ENCODE measurements at places on chromosomes 7 and 10.
A peak's percentile ranks its signal among the peaks of the same experiment; 100 is the strongest.

GRCh38 chr10:105148921-105149320 is 507.8 kb downstream of the SORCS3 start:
- DNase-seq: no peak

GRCh38 chr7:46133072-46133471 is 212.0 kb upstream of the IGFBP3 start:
- no peak for DNase-seq

- DNase-seq: no peak
These were observed 153.5 kb upstream of the C7orf33 start for GRCh38 chr7:148437043-148437442.

DNA sequence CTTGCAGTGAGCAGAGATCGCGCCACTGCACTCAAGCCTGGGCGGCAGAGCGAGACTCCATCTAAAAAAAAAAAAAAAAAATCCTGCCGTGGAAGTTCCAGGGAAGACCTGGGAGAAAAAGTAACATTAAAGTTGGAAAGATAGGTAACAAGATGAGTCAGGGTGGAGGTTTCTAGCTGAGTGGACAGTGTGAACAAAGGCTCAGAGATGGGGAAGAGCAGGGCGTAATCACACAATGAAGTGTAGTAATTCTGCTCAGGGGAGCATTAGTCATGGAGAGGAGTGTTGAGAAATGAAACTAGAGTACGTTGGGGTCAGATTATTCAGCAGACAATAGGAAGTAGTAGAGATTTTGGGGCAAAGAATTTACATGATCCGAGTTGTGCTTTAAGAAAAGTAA is 21.6 kb upstream of the WASL start:
- no peak for DNase-seq

DNA sequence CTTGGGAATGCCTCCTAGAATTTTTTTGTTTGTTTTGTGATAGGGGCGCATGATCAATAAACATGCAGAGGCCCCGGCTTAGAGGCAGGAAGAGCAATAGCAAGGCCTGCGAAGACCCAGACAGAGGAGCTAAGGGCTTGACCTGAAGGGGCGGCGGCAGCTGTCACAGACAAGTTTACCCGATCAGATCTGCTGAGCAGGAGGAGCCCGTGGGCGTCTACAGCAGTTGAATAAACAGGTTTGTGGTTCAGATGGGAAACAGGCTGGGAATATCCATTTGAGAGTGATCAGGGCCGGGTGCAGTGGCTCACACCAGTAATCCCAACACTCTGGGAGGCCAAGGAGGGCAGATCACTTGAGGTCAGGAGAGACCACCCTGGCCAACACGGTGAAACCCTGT is 126.0 kb upstream of the CALN1 start:
- no peak for DNase-seq

- DNase-seq: no peak
These were observed 1.4 kb upstream of the SH3PXD2A start for GRCh38 chr10:103856797-103857170.

DNA sequence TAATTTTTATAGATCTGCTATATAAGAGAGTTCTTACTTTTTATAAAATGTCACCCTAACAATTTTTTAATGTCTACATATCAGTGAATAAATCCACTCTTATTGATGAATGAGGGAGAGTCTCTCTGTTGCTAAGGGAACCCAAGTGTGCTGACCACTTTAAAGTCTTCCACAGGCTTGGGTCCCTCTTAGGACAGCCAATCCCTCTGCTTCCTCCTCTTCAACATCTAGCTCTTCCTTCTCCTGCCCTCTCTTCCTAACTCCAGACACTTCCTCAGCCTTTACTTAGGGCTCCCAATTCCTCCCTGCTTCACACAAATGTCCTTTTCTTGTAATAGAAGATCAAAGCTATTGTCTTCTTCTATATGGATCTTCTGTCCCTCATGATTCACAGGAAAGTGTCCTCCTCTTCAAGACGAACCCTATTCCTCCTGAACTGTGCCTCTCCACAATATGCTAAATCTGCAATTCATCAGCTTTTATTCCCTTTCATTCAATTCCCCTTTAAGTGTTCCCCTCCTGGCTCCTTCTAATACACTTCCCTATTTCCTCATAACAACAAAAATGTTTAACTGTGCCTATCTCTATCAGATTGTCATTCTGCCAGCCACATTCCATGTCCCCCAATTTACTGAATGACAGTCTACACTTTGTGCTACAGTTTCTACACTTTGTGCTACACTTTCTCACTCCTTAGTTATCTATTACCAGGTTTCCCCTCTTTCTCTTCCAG is 37.7 kb downstream of the CDK6 start:
- no peak for DNase-seq

- no peak for DNase-seq
These were observed 85.8 kb downstream of the PRPF18 start for GRCh38 chr10:13672548-13672947.

- no peak for DNase-seq
These were observed 923 bp downstream of the TRIL start for GRCh38 chr7:28957064-28957750.

- no peak for DNase-seq
These were observed 41.2 kb downstream of the CH25H start for GRCh38 chr10:89165923-89166322.

GRCh38 chr7:111339006-111339405 is 223.3 kb downstream of the IMMP2L start:
- DNase-seq: no peak

GRCh38 chr7:128174386-128174785 is 66.7 kb upstream of the LEP start:
- no peak for DNase-seq

DNA sequence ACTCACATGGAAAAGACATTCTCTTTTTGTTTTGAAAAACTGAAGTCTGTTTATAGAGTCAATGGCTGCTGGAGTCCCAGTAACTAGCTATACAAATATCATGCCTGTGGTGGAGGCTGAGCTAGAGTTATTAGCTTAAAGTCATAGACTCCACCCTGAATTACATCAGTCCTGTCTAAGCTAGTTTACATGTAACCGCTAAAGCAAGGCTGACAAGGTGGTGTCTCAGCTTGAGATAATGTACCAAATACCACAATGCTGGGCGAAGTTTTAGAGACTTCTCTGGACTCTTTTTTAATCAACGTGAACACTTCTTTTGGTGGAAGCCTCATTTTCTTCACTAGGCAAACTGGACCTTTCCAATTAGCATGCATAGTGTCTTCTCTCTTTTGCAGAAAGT is 219.4 kb downstream of the ANK3 start:
- DNase-seq: no peak

DNA sequence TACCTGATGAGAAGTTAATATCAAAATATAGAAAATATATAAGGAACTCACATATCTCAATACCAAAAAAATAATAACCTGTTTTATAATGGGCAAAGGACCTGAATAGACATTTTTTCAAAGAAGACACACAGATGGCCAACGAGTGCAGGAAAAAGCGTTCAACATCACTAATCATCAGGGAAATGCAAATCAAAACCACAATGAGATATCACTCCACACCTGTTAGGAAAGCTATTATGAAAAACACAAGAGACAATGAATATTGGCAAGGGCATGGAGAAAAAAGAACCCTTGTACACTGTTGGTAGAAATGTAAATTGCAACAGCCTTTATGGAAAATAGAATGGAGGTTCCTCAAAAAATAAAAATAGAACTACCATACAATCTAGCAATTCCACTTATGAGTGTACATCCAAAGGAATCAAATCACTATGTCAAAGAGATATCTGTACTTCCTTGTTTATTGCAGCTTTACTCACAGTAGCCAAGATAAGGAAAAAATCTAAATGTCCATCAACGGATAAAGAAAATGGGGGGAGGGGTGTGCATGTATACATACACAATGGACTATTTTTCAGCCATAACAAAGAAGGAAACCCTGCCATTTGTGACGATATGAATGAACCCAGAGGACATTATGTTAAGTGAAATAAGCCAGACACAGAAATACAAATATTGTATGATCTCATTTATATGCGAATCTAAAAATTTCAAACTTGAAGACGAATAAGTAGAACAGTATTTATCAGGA is 3.6 kb upstream of the ALOX5 start:
- no peak for DNase-seq

DNA sequence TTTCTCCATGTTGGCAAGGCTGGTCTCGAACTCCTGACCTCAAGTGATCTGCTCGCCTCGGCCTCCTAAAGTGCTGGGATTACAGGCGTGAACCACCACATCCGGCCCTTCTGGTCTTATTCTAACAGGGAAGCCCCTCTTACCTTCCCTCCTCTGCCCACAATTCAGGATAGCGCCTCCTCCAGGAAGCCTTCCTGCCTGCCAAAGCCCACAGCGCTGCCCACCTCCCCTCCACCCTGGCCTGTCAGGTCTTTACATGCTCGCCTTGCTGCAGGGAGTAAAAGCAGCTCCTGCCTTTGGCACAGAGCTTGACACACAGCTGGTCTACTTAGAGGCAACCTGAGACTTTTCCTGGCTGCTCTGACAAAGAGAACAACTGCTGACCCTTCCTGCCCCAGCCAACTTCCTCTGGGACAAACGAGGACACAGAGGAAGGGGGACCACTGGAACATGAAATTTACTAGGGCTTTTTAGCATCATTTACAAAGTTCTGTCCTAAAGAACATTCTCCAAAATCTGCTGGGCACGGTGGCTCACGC is 13.2 kb downstream of the MLXIPL start:
- DNase-seq: no peak

- no peak for DNase-seq
These were observed 29.4 kb upstream of the ANAPC16 start for GRCh38 chr10:72186258-72186981.

GRCh38 chr7:49580761-49581160 is 192.7 kb upstream of the VWC2 start:
- DNase-seq: no peak

GRCh38 chr7:55170335-55171069 is 151.7 kb downstream of the EGFR start:
- no peak for DNase-seq

GRCh38 chr7:2104107-2104710 is 128.5 kb downstream of the MAD1L1 start:
- peak; percentile 20 for DNase-seq

GRCh38 chr7:92266415-92267241 is 20.9 kb downstream of the ANKIB1 start:
- DNase-seq: no peak

DNA sequence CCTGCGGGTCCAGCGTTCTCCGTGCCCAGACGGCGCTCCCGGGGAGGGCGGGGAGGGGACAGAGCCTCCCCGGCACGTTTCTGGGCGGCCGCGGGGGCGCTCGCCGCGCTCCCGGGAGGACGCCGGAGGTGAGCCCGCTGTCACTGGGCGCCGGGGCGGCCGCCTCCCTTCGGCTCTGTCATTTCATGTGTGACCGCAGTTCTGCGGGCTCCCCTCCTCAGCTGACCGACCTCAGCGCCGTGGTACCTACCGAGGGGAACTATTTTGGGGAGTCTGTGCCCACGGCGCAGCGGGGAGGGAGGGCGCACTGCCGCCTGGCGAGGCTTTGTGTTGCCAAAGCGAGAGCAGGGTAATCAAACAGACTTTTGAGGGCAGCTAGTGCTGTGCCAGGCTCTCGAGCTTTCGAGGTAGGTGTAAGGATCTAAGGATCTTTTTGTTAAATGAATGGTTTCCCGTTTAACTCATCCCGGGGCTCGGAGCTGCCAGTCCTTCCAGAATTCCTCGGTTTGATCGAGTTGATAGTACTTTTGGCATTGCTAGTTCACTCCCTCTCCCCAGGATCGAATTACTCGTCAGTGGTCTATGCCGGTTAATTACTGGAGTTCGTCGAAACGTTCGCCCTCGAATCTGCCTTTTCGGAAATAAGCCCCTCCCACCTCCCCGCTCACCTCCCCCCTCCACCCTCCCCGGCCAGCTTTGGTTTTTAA is 1.9 kb downstream of the ARID5B start:
- DNase-seq: peak; percentile 55

DNA sequence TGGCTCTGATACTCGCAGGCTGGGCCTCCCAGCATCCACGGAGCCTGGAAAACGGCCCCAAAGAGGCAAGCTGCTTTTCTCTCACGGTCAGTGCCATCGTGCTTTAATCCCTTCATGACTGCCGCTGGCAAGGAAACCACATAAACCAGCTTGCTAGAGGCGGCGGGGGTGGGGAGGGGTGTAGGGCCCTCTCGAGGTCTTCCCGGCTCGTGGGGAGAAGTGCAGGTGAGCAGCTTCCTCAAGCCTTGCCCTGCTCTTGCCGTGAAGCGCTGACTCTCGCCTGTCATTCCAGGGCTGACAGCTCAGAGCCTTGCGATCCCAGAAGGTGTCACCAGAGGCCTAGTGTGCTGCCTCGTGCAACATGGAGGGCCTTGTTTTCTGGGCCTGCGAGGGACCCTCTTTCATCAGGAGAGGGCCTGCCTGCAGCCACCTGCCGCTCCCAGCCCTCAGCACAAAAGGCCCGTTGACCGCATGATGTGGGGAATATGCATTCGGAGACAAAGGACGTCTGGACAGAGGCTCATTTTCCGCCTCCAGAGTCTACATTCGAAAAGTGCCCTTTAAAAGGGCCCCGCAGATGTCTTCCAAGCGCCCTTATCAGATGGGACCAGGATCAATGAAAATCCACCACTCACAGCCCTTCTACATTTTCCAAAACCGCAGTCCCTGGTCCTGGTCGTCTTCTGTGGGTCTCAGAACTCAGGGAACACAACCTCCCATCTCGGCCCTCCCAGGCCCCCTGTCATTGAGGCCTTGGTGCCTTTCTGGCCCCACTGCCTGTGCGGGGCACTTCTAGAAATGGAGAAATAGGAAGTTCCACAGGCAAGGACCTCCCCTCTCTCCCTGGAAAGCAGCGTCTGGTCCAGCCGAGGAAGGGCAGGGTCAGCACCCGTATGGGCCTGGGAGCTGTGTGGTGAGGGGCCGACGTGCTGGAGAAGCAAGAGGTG is 58.7 kb downstream of the ZRANB1 start:
- no peak for DNase-seq

DNA sequence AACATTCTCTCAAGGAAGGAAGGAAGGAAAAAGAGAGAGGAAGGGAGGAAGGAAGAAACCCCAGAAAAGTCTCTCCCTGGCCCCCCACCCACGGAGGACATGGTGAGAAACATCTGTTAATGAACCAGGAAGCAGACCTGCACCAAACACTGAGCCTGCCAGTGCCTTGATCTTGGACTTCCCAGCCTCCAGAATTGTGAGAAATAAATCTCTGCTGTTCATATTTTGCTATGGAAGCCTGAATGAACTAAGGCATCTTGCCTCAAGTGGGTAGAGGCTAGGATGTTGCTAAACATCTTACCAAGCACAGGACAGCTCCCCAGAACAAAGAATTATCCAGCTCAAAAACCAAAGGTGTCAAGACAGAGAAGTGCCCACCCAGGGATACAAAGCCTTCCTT is 19.1 kb downstream of the LRRC20 start:
- DNase-seq: no peak

DNA sequence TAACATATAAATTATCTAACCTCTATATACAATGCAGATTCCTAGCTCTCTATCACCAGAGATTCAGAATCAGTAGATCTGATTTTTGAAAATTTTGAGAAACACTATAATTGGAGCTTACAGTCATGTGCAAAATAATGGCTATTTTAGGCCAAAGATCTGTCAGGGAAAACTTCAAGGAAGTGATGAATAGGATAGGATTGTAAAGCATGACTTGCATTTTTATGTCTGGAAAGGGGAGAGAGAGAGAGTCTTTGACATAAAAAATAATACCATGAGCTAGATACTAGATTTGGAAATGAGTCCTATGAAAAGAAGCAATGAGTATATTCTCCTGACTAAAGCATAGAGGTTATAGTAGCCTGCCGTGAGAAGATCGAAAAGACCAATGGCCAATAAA is 181.1 kb downstream of the SDHAF3 start:
- no peak for DNase-seq

All from T-helper 22 cell (primary cell).